ENCODE measurements at places on chromosomes 2 and 18.

DNA sequence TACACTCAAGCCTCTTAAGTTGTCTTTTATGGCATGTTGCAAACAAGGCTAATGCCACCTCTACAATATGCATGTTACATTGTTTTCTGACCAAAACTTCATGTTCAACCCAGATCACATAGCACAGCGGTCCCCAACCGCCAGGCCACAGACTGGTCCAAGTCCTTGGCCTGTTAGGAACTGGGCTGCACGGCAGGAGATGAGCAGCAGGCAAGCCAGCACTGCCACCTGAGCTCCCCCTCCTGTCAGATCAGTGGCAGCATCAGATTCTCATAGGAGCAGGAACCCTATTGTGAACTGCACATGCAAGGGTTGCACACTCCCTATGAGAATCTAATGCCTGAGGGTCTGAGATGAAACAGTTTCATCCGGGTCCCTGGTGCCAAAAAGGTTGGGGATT, 324.8 kb upstream of the CHAC2 start:
- DNase-seq = no peak

DNA sequence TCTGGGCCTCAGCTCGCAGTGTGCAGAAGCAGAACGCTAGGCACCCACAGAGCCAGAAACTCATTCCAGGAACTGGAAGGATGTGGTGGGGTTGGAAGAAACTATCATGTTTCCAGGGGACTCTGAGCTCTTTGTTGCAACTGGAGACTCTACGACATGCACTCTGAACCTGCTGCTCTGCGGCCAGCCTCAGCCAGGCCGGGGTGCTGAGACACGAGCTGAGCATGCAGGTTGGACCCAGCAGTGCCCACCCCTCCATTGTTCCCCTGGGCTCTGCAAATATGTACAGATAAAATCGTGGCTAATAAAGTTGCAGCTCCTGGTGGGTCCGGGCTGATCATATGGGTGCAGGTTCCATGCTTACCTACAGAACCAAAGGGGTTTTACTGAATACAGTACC, 37.6 kb upstream of the ARL4C start:
- no peak for DNase-seq

DNA sequence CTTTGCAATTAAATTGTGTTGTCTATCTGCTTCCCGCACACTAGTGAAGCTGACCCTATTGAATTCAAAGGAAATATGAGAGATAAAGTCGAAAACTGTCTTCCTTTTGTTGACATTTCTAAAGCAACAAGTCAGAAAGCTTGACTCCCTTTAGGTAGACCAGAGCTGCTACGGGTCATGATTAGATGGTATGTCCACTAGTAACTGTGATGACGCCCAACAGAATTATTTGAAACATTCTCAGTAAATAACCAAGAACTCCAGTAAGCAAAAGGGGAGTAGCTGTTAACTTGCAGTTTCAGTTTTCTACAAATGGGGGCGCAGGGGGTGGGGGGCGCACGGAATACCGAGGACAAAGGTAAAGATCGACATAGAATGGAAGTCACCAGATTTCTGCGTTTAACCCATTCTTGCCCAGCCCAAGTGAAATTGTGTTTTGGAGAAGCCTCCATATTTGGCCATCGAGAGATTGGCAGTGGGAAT, 56.4 kb downstream of the CRIM1 start:
- no peak for DNase-seq

GRCh38 chr2:37919631-37920032, 5.5 kb upstream of the RMDN2 start:
- no peak for DNase-seq

DNA sequence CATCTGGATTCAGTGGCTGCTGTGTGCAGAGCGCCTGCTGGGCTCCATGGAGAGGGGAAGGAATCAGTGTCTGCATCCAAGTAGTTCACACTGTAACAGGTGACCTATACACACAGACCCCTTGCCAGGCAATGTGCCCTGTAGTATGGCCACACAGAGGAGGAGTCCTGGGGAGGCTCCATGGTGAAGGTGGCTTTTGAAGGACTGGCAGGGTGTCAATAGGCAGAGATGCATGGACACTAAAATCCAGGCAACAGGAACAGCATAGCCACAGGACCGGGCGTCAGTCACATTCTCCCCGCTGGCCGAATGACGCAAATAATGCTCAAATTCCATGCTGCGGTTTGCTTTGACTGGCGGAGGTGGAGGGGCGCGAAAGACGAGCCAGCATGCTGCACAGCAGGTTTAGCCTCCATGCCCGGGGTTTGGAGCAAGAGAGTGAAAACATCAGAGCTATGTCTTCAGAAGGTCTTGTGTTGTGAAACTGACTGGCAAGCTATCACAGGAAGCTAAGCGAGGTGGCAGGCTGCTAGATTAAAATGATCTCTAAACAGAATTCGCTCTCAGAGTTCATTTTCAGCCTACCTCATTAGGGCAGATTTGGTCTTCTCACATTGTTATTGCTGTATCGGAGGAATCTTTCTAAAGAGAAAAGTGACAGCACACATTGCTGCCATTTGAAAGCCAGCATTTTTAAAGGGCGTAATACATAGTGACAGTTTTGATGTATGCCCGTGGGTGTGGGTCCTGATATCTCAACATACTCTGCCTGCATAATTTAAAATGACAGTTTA, 1.2 kb upstream of the CHMP1B start:
- peak; percentile 96 for DNase-seq

DNA sequence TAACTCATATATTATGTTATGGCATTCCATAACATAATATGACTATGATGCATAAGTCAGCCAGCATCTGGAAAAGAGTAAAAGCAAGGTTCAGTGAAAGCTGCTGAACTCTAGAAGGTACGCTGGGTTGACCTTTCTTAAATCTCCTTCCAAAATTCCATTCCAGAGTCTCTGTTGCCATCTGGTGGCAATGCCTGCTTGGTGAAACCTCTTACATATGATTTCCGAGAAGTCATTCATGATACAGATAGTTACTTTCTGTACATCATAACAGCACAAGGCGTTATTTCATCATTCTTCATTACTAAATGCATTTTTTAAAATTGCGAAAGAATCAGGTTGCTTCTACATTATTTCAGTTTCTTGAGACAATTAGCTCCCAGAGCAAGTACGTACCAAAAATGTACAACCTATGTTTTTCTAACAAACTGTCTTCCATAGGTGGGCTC, 7.0 kb upstream of the EPG5 start:
- DNase-seq = peak; percentile 88

DNA sequence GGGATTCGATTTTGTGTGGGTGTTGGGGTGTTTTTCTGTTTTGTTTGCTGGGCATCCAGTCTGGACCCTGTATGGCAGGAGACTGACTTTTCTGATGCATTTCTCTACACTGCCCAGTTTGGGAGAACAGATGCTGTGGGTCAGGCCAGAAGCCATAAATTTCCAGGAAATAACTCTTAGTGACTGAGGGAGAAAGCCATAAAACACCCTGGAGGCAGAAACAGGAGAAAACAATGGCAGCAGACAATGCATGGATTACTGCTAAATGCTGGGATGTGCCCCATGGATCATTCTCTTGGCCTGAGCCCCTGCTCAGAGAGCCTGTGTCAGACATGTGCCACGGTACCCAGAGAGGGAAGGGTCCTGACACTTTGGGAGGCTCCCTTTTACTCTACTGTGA, 133.6 kb upstream of the CAPN13 start:
- no peak for DNase-seq

DNA sequence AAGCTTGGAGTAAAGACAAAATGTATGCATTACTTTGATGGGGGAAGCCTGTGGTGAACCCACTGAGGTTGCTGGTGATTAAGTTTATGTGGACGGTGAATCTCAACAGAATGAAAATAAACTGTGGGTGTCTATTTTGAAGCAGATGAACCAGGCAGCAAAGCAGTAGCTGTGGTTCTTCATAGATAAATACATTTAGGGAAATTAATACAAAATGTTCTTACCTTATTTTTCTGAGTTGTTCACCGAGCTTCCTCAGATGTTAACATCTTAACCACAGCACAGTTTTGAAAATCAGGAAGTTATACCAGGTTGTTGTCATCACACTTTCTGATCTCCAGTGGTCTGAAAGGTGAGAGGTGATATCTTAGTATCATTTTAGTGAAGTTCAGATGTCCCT, 53.9 kb downstream of the NCK2 start:
- no peak for DNase-seq

DNA sequence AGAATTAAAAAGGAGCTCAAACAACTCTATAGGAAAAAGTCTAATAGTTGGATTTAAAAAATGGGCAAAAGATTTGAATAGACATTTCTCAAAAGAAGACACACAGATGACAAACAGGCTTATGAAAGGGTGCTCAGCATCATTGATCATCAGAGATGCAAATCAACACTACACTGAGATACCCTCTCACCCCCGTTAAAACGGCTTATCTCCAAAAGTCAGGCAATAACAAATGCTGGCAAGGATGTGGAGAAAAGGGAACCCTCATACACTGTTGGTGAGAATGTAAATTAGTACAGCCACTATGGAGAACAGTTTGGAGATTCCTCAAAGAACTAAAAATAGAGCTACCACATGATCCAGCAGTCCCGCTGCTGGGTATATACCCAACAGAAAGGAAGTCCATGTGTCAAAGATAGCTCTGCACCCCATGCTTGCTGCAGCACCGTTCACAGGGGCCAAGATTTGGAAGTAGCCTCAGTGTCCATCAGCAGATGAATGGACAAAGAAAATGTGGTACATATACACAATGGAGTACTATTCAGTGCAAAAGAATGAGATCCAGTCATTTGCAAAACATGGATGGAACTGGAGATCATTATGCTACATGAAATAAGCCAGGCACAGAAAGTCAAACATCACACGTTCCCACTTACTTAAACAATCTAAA, 46.7 kb upstream of the B3GNT7 start:
- no peak for DNase-seq

- DNase-seq = no peak
These were observed 33.5 kb downstream of the CENPO start for GRCh38 chr2:24826773-24827145.

DNA sequence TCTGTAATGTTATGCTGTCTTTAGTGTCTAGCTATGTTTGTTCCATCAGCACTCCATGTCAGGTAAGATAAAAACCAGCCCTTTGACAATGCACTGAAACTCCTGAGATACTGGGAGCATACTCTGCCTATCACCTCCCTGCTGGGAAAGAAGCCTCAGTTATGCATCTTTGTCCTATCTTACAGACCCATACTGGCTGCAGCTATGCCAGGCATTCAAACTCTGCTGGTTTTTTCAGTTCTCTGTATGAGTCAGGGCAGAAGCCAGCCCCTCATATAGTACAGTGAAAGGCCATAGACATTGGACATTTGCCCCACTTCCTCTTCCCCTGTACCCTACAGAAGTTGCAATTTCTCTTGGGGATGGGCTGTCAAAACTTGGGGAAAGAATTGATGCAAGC, 181.1 kb upstream of the RGPD4 start:
- DNase-seq = no peak

DNA sequence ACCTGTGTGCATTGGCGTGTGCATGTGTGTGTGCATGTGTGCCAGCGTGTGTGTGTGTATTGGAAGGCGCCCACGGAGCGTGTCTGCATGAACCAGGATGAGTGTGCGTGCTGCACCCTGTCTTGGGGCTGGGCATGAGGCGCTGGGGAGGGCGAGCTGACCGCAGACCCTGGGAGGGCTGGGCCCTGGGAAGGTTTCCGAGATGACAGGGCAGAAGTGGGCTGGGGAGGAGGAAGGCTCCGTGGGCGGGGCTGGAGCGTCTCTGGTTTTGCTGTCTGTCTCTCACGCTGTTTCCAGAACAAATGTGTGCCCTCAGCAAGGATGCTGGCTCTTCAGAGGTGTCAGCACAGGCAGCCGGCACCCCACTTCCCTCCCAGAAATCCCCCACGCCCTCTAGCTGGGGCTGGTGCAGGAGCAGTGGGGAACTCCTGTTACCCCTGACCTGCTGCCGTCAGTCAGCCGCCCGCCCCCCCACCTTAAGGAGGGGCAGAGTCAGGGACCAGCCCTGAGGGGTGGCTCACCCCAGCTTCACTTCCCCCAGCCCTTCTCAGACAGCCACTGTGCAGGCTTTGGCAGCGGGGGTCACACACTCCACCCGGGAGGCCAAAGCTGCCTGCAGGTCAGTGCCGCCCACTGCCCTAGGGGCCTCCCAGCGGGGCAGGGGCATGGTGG, at the start of gene GPR35:
Gene GPR35 (plus strand): TSS at position 531 of the 672 bp plus-strand sequence. CDS start 4,473 bp downstream, outside the sequence.
- DNase-seq = peak; percentile 75

DNA sequence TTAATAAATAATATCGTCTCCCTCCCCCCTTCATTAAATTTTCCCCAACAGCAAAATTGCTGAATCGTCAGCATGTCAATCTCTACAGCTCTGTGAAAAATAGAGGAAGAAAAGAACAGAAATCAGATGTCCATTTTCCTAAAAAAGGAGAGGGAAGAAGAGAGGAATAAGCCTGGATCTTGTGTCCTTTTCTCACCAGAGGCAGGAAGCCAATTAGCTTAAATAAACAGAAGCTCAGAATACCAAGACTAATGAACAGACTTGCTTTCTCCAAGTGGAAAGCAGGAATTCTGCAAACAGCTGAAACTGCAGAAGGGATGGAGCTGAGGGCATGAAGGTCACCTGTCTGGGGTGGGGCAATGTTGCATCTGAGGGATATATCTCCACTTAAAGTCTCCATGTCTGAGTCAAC, 265.7 kb downstream of the CCDC85A start:
- DNase-seq = no peak

DNA sequence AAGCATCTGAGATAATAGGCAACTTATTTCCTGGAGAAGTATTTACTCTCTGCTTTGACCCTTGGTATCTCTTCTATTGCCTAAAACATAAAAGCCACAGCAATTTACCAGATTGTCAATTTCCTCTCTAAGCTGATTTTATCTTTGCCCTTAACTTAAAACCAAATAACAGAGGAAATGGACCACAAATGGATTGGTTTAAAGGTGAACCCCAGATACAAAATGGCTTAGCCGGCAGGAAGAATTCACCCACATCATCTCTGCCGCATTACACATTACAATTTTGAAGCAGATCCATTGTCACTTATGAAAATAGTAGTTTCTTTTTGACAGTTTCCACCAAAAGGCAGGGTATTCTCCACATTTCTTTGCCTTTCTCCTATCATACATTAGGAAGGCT, 585.8 kb upstream of the CHAC2 start:
- DNase-seq = no peak

GRCh38 chr2:2645162-2645855, 314.2 kb upstream of the MYT1L start:
- DNase-seq = no peak

DNA sequence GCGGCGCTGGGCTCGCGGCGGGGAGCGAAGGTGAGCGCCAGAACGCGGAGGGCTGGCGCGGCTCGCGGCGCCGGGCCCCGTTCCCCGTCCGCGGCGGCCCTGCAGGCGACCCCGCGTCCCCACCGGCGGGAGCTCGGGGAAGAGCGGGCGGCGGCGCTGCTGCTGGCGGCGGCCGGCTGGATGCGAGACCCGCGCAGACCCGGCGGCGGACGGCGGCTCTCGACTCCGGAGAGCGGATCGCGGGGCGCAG, 213 bp downstream of the DOK6 start:
- no peak for DNase-seq
